Neural crest cell (in vitro differentiated cells): ENCODE measurements at places on chromosomes 5 and 9. TPM values are rescaled to one million over a fixed set of nuclear protein-coding genes. Genes with fewer than 3 reads are reported as not detected.

The PCDHGB6 gene
- 53.6 and 53.7 TPM in 2 replicates for total RNA-seq

The TEX53 gene
- not detected in 2 replicates for total RNA-seq

The BTNL8 gene
- total RNA-seq, result not detected in 2 replicates

The PTPRD gene
- total RNA-seq, result 113 and 139 TPM in 2 replicates

The RAB3C gene
- total RNA-seq, result 13.6 and 21.7 TPM in 2 replicates

GRCh38 chr5:94746731-94747124, 128.3 kb downstream of the SLF1 start:
- DNase-seq, result no peak

- DNase-seq, result no peak
Measured at GRCh38 chr9:129898185-129898584, 62.9 kb downstream of the USP20 start.

DNA sequence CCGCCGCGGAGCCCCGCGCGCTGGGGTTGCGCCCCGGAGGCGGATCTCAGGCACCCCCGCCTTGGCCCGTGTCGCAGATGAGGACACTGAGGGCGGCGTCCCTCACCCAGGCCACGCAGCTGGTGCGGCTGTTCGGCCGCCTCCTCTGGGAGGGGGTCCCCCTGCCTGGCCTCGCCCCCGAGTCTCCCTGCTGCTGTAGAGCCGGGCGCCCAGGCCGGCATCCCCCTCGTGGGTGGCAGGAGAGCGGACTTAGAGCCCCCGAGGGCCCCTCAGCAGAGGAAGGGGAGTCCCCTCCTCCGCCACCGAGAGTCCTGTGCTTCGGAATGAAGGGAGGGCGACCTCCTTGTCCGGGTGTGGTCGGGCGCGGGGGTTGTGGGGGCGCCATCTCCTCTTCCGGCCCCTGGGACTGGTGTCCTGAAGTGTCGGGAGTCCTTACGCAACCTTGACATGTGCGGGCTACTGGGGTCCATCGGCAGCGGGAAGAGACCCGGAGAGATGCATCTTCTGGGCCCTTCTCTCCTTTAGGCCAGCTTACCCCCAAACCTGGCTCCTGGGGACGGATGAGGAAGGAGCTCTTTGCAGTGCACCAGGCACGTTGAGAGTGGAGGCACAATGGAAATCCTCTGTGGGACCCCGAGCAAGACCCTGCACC, 11.7 kb upstream of the EXOSC2 start:
- no peak for DNase-seq
